ENCODE measurements at places on chromosomes 6 and 20.

- peak; percentile 73 for DNase-seq
These were observed 8.3 kb upstream of the NCOA3 start for GRCh38 chr20:47493175-47493962.

GRCh38 chr20:24470746-24471582 lies 1.5 kb downstream of the SYNDIG1 start:
- no peak for DNase-seq

DNA sequence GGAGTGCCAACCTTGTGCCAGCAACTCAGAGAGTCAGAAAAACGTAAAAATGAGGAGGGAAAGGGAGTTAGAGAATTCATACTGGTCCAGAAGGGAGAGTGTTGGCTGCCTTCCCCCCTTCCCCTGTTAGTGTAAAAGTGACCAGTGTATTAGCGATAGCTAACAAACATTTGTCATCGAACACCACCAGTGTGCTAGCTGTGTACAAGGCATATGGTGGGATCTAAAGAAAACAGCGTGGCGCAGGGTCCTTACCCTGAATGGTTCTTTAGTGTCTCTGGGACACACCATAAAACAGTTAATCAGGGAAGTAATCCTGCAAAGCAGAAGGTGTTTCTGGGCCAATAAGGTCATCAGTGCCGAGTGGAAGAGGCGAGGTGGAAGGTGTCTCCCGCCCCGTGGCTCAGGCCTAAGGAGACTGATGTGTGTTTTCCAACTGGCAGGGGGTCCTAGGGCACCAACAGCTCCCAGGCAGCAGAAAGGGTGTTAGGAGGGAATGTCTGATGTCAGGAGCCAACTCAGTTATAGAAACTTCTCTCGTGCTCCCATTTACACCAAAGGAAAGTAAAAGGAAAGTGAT lies 91.9 kb downstream of the TCP11 start:
- no peak for DNase-seq

DNA sequence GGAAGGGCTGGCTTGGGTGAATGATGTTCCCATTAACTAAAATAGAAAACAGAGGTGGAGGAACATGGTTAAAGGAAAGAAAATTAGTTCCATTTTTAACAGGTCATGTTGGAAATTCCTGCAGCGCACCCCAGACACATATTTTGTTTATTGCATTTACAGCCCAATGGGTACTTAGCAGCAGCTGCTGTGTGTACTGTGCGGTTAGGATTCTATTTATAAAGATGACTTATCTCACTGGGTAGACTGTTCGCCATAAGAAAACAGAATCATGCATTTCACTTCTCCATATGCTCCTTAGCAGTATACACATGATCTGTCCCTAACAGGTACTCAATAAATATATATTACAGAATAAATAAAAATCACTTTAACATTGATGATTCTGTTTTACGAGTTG lies 135.8 kb downstream of the SLC35F1 start:
- DNase-seq, result no peak

DNA sequence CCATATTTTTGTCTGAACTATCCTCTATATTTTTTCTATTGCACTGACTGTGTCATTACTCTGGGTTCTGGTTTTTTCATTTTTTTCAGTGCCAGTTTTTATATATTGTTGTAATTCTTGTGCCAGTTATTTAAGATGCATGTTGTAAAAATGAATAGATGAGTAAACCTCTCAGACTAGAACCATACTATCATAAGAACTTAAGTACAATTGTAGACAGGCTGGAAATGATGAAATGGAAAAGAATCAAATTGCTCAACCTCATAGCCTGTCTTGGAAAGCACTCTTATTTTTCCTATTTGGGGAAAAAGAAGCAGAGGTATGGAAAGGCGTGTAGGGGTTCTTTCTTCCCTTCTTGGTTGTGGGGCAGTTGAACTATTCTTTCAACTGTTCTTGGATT lies 30.2 kb downstream of the PANK2 start:
- DNase-seq, result no peak
